ENCODE measurements at places on chromosomes 7 and 10. TPM values are rescaled to one million over a fixed set of nuclear protein-coding genes. Genes with fewer than 3 reads are reported as not detected.

The ITIH2 gene
- not detected for total RNA-seq

The SPDYE9 gene
- total RNA-seq = not detected

The EVX1 gene
- total RNA-seq = not detected

The BLNK gene
- total RNA-seq = 3.6 TPM

The H2BK1 gene
- not detected for total RNA-seq

The CLCN1 gene
- total RNA-seq = 0.21 TPM

The RAMP3 gene
- 0.31 TPM for total RNA-seq

The SEMA3C gene
- total RNA-seq = 9.7 TPM

The AS3MT gene
- total RNA-seq = 1.7 TPM

The AQP1 gene
- 0.42 TPM for total RNA-seq

The GFRA1 gene
- not detected for total RNA-seq

The ACBD7 gene
- total RNA-seq = 0.42 TPM

The ERVW-1 gene
- not detected for total RNA-seq

The PCLO gene
- not detected for total RNA-seq

The GRID1 gene
- not detected for total RNA-seq

The SPACDR gene
- 0.73 TPM for total RNA-seq

The DGKI gene
- total RNA-seq = 0.21 TPM

The MMP21 gene
- 0.21 TPM for total RNA-seq

The NXPH1 gene
- total RNA-seq = not detected

The GHRHR gene
- total RNA-seq = not detected

The TMEM213 gene
- total RNA-seq = not detected

The TMEM140 gene
- 51.4 TPM for total RNA-seq

The CCL24 gene
- not detected for total RNA-seq

The SMO gene
- total RNA-seq = 0.10 TPM

The VWA2 gene
- total RNA-seq = not detected

The CFAP46 gene
- total RNA-seq = under 0.01 TPM

The TRIM73 gene
- total RNA-seq = 4.7 TPM

The ADAM12 gene
- 1.7 TPM for total RNA-seq

The VPS26A gene
- 22.0 TPM for total RNA-seq

The GRIFIN gene
- total RNA-seq = not detected

The KDM7A gene
- 57.5 TPM for total RNA-seq

The EN2 gene
- total RNA-seq = not detected

The CPA2 gene
- not detected for total RNA-seq

The AGAP4 gene
- total RNA-seq = 4.2 TPM

The HDAC9 gene
- total RNA-seq = 20.9 TPM

The FAM25A gene
- not detected for total RNA-seq
